ENCODE measurements at places on chromosomes 1 and 21. TPM values are rescaled to one million over a fixed set of nuclear protein-coding genes. Genes with fewer than 3 reads are reported as not detected.
A peak's percentile ranks its signal among the peaks of the same experiment; 100 is the strongest.

The RBM11 gene
- polyA plus RNA-seq = 1.1 TPM

The PLA2G2C gene
- not detected for polyA plus RNA-seq

- DNase-seq = no peak
Observed at GRCh38 chr1:54252371-54252936, 52.5 kb downstream of the MRPL37 start.

The C1orf185 gene
- polyA plus RNA-seq = not detected

The ADGRL4 gene
- polyA plus RNA-seq = 0.44 TPM

The DCAF6 gene
- polyA plus RNA-seq = 62.7 TPM

The SPRR2F gene
- 26.1 TPM for polyA plus RNA-seq

The GJA4 gene
- polyA plus RNA-seq = 3.7 TPM

The FCER1A gene
- polyA plus RNA-seq = not detected

- peak; percentile 28 for DNase-seq
Observed at GRCh38 chr1:19812875-19813642, 2.0 kb downstream of the RNF186 start.

- DNase-seq = no peak
Observed at GRCh38 chr21:44065428-44065827, 41.8 kb upstream of the PWP2 start.

GRCh38 chr1:33316601-33317000 lies 4.3 kb downstream of the A3GALT2 start:
- DNase-seq = no peak

DNA sequence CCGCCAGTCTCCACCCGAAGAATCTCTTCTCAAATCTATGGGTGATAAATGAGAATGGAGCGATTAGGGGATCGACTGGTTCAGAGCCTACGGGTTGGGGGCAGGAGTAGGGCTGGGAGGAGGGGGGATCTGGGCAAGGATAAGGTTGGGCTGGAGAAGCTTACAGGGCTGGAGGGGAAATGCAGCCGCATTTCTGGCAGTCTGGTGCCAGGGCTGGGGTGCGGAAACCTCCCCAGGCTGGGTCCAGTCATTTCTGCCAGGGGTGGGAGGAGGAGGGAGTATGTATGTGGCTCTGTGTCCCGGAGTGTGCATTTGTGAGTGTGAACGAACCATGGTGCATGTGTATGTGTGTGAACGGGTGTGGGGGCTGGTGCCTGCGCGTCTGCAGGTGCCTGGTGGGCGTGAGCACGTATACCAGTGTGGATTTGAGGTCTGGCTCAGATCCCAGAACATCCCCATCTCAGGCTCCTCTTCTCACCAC lies 10.2 kb downstream of the C1orf216 start:
- DNase-seq = no peak

GRCh38 chr1:36829961-36830360 lies 204.4 kb downstream of the GRIK3 start:
- no peak for DNase-seq

The ZBTB8OS gene
- 62.7 TPM for polyA plus RNA-seq

DNA sequence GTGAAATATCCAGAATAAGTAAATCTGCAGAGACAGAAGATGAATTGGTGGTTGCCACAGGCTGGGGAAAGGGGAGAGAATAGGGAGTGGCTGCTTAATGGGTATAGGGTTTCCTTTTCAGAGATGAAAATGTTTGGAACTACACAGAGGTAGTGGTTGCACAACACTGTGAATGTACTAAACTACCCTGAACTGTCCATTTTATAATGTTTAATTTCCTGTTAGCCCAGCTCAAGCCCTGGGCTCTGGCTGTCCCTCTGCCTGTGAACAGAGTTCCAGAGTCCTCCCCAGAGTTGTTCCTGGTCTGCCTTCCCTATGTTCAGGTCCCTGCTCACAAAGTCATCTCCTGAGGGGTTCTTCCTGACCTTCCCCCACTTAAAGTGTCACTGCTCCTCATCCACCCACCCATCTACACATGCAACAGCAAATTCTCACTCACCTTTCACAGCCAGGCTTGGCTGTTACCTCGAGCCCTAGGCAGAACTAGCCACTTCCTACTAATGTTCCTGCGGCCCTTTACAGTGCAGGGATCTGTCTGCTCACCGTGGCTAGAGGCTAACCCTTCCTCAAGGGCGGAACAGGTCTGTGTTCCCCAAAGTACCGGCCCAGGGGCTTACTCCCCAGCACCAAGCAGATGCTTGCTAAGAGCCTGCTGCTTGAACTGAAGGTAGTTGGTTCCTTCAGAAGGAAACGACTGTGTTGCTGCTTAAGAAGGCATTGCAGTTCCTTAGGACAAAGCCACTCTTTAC lies 22.4 kb downstream of the DHCR24 start:
- DNase-seq = no peak

GRCh38 chr1:182984621-182985020 lies 31.7 kb upstream of the SHCBP1L start:
- no peak for DNase-seq

GRCh38 chr1:89312572-89312971 lies 39.9 kb upstream of the GBP5 start:
- no peak for DNase-seq

GRCh38 chr1:169107603-169108208 lies 1.2 kb downstream of the ATP1B1 start:
- no peak for DNase-seq

GRCh38 chr1:151012684-151013471 lies 4.6 kb downstream of the PRUNE1 start:
- peak; percentile 73 for DNase-seq

The RAD54L gene
- 4.2 TPM for polyA plus RNA-seq

GRCh38 chr1:171784784-171785183 lies 3.3 kb downstream of the METTL13 start:
- no peak for DNase-seq

The BMP8A gene
- 0.91 TPM for polyA plus RNA-seq

The GNG12 gene
- polyA plus RNA-seq = 51.9 TPM

All from hepatocyte (in vitro differentiated cells).